Articular chondrocyte of knee joint (primary cell): ENCODE measurements at places on chromosomes 11 and 22. TPM values are rescaled to one million over a fixed set of nuclear protein-coding genes. Genes with fewer than 3 reads are reported as not detected.

SLC37A2 gene
- 0.22 and 0.52 TPM in 2 replicates for total RNA-seq

DDX10 gene
- total RNA-seq, result 18.2 and 25.4 TPM in 2 replicates

UBQLNL gene
- total RNA-seq, result 0.39 and 0.65 TPM in 2 replicates

CASP5 gene
- total RNA-seq, result 0.22 TPM in 1 of 2 replicates, not detected in the other

FIBIN gene
- total RNA-seq, result 6.0 and 14.3 TPM in 2 replicates

KCNJ1 gene
- 0.11 TPM in 1 of 2 replicates, not detected in the other for total RNA-seq

ROBO3 gene
- total RNA-seq, result 4.4 and 4.9 TPM in 2 replicates

OR51A2 gene
- not detected in 2 replicates for total RNA-seq

NELL1 gene
- total RNA-seq, result not detected in 2 replicates

MRGPRX3 gene
- 0.22 TPM in 1 of 2 replicates, not detected in the other for total RNA-seq

CDC42BPG gene
- total RNA-seq, result under 0.01 TPM in 2 replicates

CNTF gene
- total RNA-seq, result 1.5 and 3.7 TPM in 2 replicates

GRM5 gene
- total RNA-seq, result not detected in 2 replicates

BTG4 gene
- not detected in 2 replicates for total RNA-seq

OR2D2 gene
- 0.78 and 1.2 TPM in 2 replicates for total RNA-seq

SLC16A8 gene
- total RNA-seq, result under 0.01 and 0.26 TPM in 2 replicates

NXPE1 gene
- 0.11 TPM in 1 of 2 replicates, not detected in the other for total RNA-seq

RPS6KA4 gene
- 26.3 and 38.2 TPM in 2 replicates for total RNA-seq

OR52A1 gene
- total RNA-seq, result not detected in 2 replicates

HSPB2 gene
- 1.7 and 2.2 TPM in 2 replicates for total RNA-seq

PYGM gene
- total RNA-seq, result 0.32 and 0.39 TPM in 2 replicates

ELFN2 gene
- total RNA-seq, result 0.11 and 0.13 TPM in 2 replicates

POU2F3 gene
- total RNA-seq, result 0.13 and 0.43 TPM in 2 replicates

DAGLA gene
- total RNA-seq, result 2.4 and 2.5 TPM in 2 replicates

KRTAP5-4 gene
- total RNA-seq, result not detected in 2 replicates

CCDC157 gene
- total RNA-seq, result 1.4 and 1.9 TPM in 2 replicates

VWCE gene
- 0.86 and 1.3 TPM in 2 replicates for total RNA-seq

UCP3 gene
- total RNA-seq, result 0.65 and 1.1 TPM in 2 replicates

ROBO4 gene
- total RNA-seq, result 0.26 and 1.1 TPM in 2 replicates

PIWIL4 gene
- 4.4 and 6.8 TPM in 2 replicates for total RNA-seq

MIOX gene
- not detected in 2 replicates for total RNA-seq

OR4C12 gene
- total RNA-seq, result not detected in 2 replicates

MOV10L1 gene
- under 0.01 and 0.43 TPM in 2 replicates for total RNA-seq

RIC3 gene
- 1.2 and 1.6 TPM in 2 replicates for total RNA-seq

DCDC1 gene
- 0.65 and 1.6 TPM in 2 replicates for total RNA-seq

APOL3 gene
- 37.0 and 39.8 TPM in 2 replicates for total RNA-seq

LRRC55 gene
- total RNA-seq, result not detected in 2 replicates

FAM83F gene
- not detected in 2 replicates for total RNA-seq

MS4A4A gene
- not detected in 2 replicates for total RNA-seq
